ENCODE measurements at places on chromosomes 7 and 10.

DNA sequence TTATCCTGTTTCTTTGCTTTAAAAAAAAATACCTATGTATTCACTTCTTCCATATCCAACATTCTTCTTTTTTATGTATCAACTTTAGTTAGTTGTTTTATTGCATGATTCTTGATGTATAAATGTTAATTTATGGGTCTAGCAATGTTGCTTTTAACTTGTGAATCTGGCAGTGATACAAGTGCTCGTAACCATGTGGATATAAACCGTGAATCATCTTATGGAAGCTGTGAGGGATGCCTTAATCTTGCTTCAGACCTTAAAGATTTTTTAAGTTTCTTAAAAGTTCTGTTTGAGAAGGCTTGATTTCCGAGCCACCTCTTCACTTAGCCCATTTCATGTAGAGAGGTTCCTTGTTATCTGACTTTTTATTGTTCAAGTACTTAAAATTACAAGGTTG, 25.9 kb downstream of the HELLS start:
- no peak for DNase-seq

- DNase-seq, result no peak
These were observed 42.4 kb downstream of the DNAH11 start for GRCh38 chr7:21585070-21585724.

DNA sequence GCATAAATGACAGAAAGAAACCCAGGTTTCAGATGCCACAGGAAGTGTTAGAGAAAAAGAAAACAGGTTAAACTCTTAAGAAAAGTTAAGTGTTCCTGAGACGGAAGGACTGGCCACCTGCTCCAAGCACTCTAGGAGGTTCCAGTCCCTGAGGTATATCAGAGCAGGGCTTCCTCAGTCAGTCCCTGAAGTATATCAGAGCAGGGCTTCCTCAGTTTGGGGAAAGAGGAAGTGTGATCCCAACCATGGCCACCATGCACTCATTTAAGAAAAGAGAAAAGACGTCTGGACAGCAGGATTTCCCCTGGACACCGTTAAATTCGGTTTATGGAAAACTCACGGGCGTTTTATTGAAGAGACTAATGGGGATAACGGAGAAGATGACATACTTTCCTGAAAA, 133.4 kb upstream of the PFKP start:
- DNase-seq, result no peak

GRCh38 chr7:103795107-103795506, 194.4 kb downstream of the RELN start:
- DNase-seq, result no peak

- no peak for DNase-seq
These were observed 54.3 kb upstream of the KCND2 start for GRCh38 chr7:120218712-120219111.

GRCh38 chr7:37352974-37353948, 95.4 kb downstream of the ELMO1 start:
- no peak for DNase-seq

DNA sequence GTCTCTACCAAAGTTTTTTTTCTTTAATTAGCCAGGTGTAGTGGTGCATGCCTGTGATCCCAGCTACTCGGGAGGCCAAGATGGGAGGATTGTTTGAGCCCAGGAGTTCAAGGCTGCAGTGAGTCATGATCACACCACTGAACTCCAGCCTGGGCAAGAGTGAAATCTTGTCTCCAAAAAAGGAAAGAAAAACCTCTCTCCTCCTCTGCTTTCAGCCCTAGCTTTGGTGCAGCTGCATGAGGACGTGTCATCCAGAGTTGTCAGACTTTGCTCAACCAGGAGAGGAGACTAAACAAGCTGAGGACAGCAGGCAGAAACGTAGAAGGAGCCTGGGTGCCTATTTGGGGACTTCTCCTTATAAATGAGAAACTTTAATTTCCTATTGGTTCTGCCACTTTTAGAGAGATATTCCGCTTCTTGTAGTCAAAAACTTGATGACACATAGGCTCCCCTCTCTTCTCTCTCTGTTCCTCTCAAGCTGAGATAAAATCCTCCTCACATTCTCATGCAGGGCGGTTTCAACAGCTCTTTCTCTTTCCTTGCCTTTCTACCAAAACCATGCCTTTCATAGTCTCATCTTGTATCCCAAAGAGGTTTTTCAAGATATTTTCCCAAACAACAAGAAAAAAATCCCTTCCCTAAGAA, 205.4 kb downstream of the ARHGAP12 start:
- no peak for DNase-seq

DNA sequence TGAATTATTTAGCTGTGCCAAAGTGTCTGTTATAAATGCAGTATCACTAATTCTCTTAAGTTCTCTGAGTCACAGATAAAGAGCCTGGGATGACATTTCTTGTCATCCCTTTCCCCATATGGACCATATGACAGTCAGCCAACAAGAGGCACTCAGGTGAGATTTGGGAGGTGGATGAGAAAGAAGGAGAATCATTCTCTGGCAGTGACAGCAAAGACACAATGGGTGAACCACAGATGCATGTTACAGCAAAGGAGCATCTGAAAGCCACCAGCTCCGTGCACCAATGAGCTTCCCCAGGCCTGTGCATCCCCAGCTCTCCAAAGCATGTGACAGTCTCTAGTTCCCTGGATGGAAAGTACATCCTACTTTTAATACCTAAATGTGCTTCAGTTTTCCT, 10.8 kb downstream of the GIMAP6 start:
- DNase-seq, result no peak

GRCh38 chr10:8069627-8070026, 15.1 kb downstream of the GATA3 start:
- DNase-seq, result no peak

GRCh38 chr10:44258019-44258418, 126.9 kb downstream of the CXCL12 start:
- no peak for DNase-seq

- no peak for DNase-seq
These were observed 77.2 kb downstream of the TCF7L2 start for GRCh38 chr10:113027230-113027573.

- DNase-seq, result peak; percentile 50
These were observed 60.1 kb upstream of the SORCS3 start for GRCh38 chr10:104580774-104581675.

DNA sequence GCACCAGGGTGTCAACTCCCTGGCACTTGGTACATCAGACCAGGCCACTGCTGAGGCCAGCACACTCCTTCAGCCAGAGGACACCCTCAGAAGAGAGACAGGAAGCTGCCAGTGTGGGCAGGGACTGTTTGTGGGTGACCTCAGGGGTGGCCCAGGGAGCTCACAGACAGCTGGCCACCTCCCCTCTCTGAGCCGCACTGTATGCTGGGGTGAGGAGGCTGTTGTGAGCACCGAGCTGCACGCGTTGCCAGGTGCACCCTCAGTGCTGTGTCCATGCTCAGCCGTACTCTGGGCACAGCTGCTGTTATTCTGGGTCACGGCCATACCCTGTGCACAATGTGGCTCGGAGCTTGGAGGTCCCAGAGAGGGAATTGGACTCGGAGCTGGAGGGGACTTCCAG, 61.5 kb upstream of the NANOS1 start:
- DNase-seq, result no peak

GRCh38 chr10:16943295-16944285, 126.4 kb upstream of the RSU1 start:
- DNase-seq, result no peak

GRCh38 chr10:79560160-79560709, at the start of gene SFTPA2:
Gene SFTPA2 (minus strand): TSS chr10:79560407. CDS start chr10:79559483, 924 bp downstream.
- no peak for DNase-seq

DNA sequence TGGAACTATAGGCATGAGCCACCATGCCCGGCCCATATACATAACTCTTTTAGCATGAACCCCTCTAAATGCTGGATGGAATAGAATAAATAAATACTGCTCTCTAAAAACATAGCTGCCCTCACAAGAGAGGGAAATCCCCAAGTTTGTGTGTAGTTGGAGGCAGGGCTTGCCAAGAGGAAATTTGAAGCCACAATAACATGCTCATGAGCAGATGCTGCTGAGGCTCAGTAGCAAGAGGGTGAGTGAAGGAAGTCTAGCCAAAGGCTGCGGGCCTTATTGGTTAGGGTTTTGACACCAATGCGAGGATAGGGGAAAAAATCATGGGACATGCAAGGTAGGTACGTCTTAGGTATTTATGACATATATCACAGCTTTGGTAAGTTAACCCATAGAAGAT, 17.3 kb downstream of the TPK1 start:
- no peak for DNase-seq

Data from NCI-H1694 (cell line).